Hypothalamus (tissue), 51 donors: ENCODE measurements at places on chromosomes 12 and 14.

- no peak for DNase-seq
These were observed 152.1 kb downstream of the SLC8A3 start for GRCh38 chr14:70036665-70037064.

DNA sequence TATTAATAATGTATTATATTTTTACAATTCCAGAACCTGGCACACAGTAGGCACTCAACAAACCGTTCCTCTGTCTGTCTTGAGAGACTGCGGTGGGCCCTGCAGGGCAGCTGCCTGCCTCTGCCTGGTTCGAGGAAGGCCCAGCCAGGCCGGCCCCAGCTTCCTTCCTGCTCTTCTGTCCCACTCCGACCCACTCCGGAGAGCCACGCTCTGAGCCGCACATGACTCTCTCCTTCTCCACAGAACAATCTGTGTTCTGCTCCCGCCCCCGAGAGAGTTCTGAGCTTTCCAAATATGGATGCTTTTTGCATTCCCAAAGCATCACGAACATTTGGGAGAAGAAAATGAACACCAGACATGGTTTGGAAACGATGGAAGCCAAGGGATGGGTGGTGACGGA lies 57.3 kb downstream of the TTC7B start:
- DNase-seq = no peak

GRCh38 chr12:91833780-91834359 lies 311.8 kb downstream of the BTG1 start:
- no peak for DNase-seq

DNA sequence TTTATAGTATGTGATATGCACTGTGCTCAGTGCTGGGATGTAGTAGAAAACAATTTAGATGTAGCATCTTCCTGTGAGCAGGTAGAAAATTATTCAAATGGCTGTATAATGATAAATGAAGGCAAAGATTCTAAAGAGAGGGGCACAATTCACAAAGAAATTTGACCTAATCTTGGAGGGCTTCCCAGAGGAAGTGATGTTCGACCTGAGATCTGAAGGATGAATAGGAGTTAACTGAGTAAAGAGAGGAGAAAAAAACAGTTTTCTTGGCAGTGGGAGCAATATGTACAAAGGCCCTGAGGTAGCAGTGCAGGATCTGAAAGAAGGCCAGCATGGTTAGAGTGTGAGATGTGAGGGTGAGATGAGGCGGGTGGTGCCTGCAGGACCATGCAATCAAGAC lies 15.2 kb downstream of the RPH3A start:
- DNase-seq = no peak

DNA sequence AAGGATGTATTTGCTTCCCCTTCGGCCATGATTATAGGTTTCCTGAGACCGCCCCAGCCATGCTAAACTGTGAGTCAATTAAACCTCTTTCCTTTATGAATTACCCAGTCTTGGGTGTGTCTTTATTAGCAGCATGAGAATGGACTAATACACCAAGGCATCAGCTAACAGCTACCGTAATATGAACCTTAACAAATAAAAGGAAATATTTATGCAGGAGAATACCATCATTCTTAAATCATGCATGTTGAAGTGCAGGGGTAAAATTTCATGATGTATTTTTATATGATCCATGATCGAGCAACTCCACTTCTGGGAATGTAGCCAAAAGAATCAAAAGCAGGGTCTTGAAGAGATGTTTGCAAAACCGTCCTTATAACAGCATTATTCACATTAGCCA lies 379.0 kb downstream of the NPAS3 start:
- no peak for DNase-seq

- no peak for DNase-seq
These were observed 5.7 kb downstream of the SHMT2 start for GRCh38 chr12:57235017-57235727.

GRCh38 chr12:88298761-88299242 lies 156.7 kb downstream of the TMTC3 start:
- no peak for DNase-seq
